ENCODE measurements at places on chromosomes 1 and 21.

DNA sequence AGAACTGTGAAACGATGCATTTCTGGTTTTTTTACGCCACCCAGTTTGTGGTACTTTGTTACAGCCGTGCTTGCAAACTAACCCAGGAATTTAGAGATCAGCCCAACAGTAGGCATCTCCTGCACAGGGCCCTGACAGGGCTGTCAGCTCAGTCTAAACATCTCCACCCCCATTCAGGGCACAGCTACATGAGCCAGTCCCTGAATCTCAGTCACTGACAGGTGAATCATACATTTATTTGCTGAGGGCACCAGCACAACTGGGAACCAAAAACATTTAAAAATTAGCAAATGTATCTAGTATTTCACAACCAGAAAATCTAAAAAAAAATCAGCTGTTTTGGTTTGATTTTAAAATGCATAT, 30.7 kb downstream of the PRDX6 start:
- no peak for DNase-seq

- DNase-seq, result no peak
Observed at GRCh38 chr1:208349694-208350330, 105.6 kb upstream of the PLXNA2 start.

GRCh38 chr1:29761159-29761928, 525.0 kb downstream of the PTPRU start:
- no peak for DNase-seq

- no peak for DNase-seq
Observed at GRCh38 chr1:14693949-14694348, 95.5 kb downstream of the KAZN start.

DNA sequence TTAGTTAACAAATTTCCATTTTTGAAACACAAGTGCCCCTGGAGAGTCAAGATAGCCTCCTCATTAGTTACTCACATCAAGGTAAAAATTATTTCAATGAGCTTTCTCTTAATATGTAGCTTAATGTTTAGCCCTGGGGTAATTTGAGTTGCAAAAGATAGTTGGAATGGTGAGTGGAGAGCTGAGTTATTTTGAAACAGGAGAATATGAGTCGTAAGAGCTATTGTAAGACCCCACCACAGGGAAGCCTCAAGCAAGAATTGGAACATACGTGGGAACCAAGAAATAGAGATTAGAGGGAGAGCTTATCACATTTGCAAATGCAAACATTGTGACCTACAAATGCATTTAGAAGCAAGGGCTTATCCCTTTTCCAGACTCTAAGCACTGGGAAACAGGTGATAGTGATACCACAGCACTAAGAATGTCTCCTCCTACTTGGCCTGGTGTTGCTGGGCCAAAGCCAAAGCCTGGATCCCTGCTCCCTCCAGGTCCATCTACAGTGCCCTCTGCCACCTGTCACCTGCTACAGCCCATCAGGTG, 635.1 kb downstream of the PTPRC start:
- DNase-seq, result no peak

DNA sequence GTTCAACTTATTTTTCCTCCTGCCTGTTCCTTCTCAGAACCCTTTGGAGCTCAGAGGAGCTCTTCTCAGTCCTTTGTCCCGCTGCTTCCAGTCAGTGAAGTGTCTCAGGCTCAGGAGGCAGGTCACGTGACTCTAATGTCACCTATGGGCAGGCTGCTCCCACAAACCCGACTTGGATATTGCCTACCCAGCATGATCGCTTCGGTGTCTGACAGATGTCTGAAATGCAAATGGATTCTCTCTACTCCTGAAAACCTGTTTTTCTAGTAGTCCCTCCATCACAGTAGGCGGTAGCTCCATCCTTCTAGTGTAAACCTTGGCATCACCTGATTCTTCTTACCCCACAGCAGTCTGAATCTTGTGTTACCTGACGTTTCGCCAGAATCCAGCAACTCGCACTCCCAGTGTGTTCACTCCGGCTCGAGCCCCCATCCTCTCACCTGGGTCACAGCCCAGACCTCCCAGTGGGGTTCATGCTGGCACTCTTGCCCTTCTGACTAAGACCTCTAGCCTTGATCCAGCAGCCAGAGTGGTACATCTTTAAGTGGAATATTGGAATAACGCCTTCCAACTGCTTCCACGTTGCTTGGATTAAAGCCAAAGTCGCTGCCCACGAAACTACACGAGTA, 5.4 kb downstream of the PADI6 start:
- no peak for DNase-seq

DNA sequence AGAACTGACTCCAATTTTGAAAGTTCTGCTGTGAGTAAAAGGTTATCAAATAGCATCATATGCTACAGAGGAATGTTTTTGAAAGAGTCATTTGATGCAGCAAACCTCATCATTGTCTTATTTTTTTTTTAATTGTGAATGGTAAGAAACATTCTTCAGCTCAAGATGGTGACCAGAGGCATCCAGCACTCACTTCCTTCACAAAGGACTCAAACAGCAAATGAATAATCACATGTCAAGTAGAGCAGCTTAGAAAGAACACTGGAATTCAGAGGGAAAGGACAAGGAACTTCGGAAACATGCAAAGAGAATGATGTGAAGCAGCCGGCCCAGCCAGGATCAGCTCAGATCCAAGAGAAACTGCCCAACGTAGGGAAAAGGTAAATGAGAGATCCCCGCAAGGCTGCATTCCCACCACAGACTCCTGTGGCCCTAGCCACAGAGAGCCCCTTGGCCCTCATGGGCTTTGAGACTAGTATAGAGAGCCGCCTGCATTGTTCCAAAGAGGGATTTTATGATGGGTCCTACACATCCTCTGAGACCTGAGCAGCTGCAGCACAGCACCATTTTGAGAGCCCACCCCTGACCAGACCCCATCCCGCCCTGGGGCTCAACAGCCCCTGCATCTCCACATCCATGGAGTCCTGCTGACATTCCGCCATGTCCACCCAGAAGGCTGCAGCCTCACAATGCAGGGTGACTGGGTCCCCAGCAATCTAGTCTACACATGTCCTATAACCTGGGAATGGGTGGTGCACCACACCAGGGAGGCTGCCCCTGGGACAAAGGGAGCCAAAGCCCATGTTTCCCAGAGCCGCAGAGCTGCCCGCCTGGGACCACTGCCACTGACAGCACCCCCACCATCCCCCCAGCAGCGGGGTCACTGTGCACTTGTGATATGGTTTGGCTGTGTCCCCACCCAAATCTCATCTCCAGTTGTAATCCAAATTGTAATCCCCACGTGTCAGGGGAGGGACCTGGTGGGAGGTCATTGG, 21.2 kb upstream of the UTS2 start:
- DNase-seq, result no peak

DNA sequence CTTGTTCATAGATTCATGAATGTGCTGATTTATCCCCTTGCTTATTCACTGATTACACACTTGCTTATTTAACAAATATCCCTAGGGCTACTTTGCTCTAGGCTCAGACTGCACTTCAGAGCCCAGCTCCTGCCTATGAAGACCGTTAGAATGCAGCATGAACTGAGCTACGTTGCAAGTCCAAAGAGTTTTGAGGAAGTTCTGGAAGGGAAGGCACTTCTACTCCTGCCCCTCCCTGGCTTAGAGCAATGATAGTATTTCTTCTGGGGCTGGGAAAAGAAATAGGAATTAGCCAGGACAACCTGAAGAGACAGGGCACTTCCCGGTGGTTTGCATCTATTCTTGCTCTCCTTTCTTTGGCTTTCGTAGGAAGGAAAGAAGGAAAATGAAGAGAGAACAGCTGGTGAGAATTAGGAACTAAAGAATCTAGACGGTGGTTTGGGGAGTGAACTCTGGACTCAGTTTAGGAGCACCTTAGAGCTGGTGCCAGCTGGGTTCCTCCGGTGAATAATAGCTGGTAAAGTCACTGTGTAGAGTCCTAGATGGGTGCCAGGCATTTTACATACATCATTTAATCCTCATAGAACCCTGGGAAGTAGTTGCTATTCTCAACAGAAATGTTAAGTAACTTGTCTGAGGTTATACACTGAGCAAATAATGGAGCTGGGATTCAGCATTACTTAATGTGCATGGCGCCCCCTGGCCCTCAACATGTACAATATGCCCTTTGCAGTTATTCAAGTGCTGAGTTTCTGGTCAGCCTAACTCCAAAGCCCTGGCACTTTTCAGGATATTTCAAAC, 65.9 kb downstream of the NDUFS5 start:
- DNase-seq, result no peak

- no peak for DNase-seq
Observed at GRCh38 chr1:234989479-234990327, 138.9 kb downstream of the TOMM20 start.

- no peak for DNase-seq
Observed at GRCh38 chr1:25433389-25434186, 2.9 kb downstream of the MACO1 start.

GRCh38 chr1:18552631-18553030, 71.9 kb downstream of the KLHDC7A start:
- DNase-seq, result no peak

DNA sequence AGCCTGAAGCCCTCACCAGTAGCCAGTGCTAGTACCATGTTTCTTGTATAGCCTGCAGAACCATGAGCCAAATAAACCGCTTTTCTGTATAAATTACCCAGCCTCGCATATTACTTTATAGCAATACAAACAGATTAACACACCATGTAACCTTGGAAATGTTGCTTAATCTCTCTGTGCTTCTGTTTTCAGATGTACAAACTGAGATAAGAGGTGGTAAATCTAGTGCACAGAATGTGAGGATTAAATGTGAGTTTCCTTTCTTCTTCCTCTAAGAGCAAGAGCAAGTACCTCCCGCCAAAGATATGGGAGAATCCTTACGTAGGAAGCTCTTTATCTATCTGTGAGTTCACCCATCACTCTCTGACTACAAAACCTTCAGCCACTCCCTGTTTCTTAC, 128.4 kb downstream of the HIVEP3 start:
- no peak for DNase-seq

DNA sequence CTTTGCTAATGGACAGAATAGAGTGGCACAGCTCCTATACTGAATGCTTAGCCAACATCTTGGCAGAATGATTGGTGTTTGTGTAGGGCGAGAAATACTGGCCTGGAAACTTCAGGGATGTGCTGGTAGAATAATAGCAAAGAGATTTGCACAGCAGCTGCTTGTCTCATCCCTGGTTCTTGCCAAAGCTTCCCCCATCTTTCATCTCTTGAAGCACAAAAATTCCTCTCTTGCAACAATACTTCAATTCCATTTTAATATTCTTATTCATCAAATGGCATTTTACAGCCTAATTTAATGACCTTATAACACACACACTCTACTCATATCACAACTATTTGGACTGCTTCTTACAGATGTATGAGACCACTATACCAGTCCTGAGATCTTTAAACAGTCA, 37.7 kb downstream of the LHX8 start:
- DNase-seq, result no peak

GRCh38 chr1:50985094-50985493, 15.0 kb downstream of the CDKN2C start:
- DNase-seq, result no peak

DNA sequence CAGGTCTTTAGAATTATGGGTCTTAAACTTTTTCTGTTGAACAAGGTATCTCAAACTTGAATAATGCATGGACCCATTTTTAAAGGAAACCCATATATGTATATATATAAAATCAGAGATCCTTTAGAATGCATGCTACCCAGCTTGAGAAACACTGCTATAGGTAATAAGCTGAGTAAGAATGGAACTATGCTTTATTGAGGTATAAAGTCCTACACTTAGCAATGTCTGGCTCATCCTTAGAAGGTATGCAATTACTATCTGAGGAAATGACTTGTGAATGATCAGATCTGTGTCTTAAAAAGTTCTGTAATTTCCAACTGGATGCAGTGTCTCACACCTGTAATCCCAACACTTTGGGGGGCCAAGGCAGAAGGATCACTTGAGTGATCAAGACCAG, 11.2 kb downstream of the TRAF3IP3 start:
- DNase-seq, result no peak

GRCh38 chr1:8862528-8862927, 16.0 kb downstream of the ENO1 start:
- DNase-seq, result no peak

DNA sequence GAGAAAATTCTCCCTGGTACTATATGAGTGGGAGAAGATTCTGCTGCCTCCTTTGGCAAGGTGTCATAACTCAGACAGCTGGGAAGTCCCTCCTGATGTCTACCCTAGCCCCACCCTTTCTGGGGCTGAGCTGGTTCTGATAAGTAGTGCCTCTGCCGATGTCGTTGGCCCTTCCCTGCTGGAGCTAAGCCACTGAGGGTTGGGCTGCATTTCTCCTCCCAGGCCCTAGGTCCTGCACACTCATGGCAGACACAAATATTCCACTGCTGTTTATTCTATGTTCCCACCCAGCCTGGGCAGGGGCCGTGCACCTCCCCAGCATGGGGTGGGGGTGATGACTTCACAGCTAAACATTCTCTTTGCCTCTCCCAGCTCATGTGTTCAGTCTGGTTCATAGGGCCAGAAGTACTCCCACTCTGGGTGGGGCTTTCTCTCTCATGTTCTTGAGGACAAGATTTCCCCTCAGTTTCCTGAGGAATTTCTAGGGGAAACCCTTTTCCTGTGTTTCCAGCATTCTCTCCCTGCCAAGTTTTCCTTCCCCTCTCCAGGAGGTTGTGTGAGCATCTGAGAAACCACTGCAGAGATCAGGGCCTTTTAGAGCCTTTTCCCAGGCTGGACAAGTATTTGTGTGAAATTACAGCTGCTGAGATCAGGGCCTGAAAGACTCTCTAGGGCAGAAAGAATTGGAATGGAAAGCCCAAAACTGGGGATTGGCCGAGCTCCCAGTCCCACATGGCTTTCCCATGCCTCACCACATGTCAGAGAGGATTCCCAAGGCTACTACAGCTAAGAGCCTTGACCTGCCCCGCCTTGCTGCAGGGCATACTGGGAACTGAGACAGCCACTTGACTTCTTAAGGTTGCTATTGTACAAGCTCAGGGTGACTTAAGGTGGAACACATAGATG, 66.2 kb downstream of the ATP2B4 start:
- no peak for DNase-seq

- no peak for DNase-seq
Observed at GRCh38 chr1:160411271-160412027, 11.1 kb downstream of the VANGL2 start.

GRCh38 chr1:245062741-245063305, 92.0 kb upstream of the KIF26B start:
- DNase-seq, result no peak

DNA sequence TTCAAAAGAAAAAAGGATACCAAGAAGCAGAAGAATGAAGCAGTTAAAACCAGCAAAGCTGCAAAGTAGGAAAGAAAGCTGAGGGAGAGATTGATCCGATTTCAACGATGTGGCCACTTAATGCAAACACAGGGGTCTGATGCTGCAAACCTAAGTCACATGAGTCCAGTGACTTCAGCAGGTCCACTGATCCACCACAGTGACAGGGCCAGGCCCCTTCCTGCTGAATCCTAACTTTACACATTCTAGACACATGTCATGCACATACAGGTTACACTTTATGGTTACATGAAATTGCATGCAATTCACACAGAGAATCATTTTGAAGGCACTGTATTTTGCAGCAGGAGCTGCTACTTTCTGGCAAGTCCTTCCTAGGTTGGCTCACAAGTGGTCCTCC, 59.0 kb upstream of the LBR start:
- no peak for DNase-seq
